Testis (tissue), 5 donors: ENCODE measurements at places on chromosomes 13 and 19. TPM values are rescaled to one million over a fixed set of nuclear protein-coding genes. Genes with fewer than 3 reads are reported as not detected.
A peak's percentile ranks its signal among the peaks of the same experiment; 100 is the strongest.

Gene SPACA4
- 147 TPM for total RNA-seq

DNA sequence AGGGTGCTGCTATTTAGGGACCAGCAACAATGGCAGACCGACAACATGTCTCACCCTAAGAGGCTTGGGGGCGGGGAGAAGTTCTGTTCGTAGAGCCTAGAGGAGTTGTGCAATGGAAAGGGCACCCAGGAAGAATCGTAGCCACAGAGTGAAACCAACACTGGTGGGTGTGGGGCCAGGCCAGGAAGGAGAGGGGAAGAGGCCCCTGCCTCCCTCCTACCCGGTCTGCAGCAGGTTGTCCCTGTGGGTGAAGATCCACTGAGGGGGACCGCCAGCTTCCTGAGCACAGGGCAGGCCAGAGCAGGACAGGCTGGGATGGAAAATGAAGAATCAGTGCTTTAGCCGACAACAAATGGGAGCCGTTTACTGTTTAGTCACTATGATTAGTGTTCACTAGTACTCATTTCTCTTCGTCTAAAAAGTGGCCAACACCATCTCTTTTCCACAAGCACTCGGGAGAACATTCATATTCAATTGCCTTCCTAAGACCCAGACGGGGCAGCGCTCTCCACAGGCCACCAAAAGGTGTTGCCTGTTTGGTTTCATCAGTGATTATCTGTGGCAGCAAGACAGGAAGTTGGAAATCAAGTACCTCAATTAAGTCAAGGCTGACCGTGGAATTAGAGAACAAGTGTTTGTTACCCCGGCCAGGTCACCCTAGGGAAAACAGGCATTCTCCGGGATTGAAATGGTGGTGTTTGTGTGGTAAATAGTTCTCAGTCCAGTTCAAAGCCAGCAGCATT, 1.1 kb upstream of the ATP11A start:
- H3K4me3 ChIP-seq, result peak overlapping the region; percentile 88
- peak overlapping the region; percentile 91 for H3K27ac ChIP-seq
- DNase-seq, result no peak
- H3K27me3 ChIP-seq, result no peaks in the 10 kb centered on the region

DNA sequence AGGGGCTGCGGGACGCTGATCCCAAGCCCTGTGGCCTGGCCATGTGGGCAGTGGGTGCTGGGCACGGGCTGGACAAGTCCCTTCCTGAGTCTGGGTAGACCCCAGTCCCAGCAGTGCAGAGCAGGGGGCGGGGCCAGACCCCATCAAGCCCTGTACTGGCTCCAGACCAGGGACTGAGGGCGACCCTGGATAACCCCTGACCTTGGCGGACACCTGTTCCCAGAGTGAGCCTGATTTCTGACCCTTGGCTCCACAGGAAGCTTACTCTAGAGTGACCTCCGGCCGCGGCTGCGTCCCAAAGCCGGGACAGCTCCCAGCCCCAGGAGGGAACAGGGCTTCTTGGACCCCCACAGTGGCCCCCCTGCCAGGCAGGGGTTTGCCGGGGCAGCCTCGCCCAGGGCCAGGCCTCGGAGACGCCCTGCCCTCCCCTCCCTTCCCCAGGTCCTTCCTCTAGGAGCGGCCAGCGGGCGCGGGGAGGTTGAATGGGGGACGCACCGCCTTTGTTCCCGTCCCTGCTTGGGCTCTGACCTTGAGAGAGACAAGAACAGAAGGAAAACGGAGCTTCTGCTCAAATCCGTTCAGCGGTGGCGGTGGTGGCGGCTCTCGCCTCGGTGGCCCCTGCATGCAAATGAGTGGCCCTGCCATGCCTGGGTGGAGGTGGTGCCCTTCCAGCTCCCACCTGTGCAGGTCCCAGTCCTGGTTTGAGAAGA, 2.3 kb upstream of the EFNA2 start:
- H3K36me3 ChIP-seq, result no peaks in the 10 kb centered on the region
- H3K4me1 ChIP-seq, result peaks cover 20% of the 10 kb centered on the region
- DNase-seq, result peak; percentile 51
- no peaks in the 10 kb centered on the region for H3K27me3 ChIP-seq
- no peak overlapping the region for H3K4me3 ChIP-seq

DNA sequence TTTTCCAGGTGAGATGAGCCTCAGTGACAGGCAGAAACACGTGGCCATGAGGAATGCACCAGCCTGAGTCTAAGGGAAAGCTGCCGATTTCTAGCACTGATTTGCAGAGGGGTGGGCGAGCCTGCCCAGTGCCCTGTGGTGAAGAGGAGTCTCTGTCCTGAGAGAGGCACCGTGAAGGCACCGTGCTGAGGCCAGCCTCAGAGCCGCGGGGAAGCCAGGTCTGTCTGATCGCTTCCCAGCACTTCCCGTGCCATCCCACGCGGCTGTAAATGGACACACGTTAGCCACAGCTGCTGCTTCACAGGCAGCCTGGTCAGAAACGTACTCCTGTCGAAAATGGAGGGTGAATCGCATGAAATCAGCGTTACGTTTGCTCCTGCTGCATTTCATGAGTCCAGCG, 79.8 kb downstream of the ATP11A start:
- no peaks in the 10 kb centered on the region for H3K36me3 ChIP-seq
- no peak overlapping the region for H3K4me3 ChIP-seq
- no peak overlapping the region for H3K27ac ChIP-seq
- peaks cover 7% of the 10 kb centered on the region for H3K4me1 ChIP-seq
- H3K27me3 ChIP-seq, result no peaks in the 10 kb centered on the region

DNA sequence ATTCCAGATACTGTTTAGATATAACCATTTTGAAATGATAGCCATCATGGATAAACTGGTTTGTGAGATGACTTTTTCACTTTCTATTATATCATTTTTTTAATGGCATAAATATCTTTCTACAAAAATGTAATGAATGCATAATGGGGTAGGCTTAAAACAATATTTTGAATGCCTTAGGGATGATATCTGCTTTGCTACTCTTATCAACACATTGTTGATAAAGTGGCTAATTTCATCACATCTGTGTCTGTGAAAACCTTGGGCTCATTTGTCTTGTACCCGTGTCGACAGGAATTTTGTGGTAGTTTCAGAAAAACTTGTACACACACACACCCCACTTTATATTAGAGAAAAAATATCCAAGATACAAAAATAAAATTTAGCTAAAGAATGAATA, 44.1 kb downstream of the SLITRK6 start:
- H3K27me3 ChIP-seq, result no peaks in the 10 kb centered on the region
- H3K4me1 ChIP-seq, result no peaks in the 10 kb centered on the region
- DNase-seq, result no peak
- no peaks in the 10 kb centered on the region for H3K36me3 ChIP-seq

GRCh38 chr13:93721483-93721882, 494.9 kb downstream of the GPC6 start:
- H3K4me3 ChIP-seq, result no peak overlapping the region
- no peak for DNase-seq
- no peak overlapping the region for H3K27ac ChIP-seq
- no peaks in the 10 kb centered on the region for H3K36me3 ChIP-seq
- no peaks in the 10 kb centered on the region for H3K4me1 ChIP-seq

DNA sequence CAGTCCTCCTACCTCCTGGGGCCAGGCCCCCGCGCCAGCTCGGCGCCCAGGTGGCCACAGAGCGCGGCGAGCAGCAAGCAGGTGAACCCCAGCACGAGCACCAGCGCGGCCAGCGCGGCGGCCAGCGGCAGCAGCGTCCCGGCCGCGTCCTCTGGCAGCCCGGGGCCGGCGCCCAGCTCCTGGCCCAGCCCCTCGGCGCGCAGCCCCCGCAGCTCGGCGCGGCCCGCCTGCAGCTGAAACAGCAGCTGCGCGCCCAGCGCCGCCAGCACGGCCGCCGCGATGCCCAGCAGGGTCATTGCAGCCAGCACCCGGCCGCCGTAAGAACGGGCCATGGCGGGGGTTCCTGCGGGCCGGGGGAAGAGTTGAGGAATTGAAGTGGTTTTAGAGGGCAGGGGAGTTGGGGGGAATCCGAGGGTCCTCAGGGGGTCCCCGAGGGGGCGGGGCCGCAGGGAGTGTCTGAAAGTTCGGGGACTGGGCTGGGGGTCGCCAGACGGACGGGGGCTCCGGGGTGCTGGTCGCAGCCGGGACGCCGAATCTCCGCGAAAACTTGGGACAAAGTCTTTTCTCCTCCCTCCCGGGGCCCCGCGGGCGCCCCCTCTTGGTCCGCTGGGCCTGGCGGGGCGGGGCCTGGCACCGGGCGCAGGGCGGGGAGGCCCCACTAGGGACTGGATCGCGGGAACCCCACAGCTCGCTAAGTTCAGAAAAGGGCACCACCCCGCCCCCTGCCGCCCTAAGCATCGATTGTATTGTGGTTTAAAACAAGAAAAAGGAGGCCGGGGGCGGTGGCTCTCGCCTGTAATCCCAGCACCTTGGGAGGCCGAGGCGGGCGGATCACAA, at the start of gene TMEM221:
Gene TMEM221, minus strand, starts transcription at position 538 of the 837 bp plus-strand sequence. Its CDS starts 206 bp downstream, at position 332.
- H3K36me3 ChIP-seq, result no peaks in the 10 kb centered on the region
- no peak within 1 kb of the TSS for H3K27ac ChIP-seq
- peaks cover 5% of the 10 kb centered on the region for H3K4me1 ChIP-seq
- H3K27me3 ChIP-seq, result no peaks in the 10 kb centered on the region

- H3K27ac ChIP-seq, result no peak overlapping the region
- no peak overlapping the region for H3K4me3 ChIP-seq
- no peaks in the 10 kb centered on the region for H3K27me3 ChIP-seq
- no peaks in the 10 kb centered on the region for H3K36me3 ChIP-seq
- no peak for DNase-seq
- peaks cover 21% of the 10 kb centered on the region for H3K4me1 ChIP-seq
These were observed 4.0 kb downstream of the DDX39A start for GRCh38 chr19:14414926-14415690.
